ENCODE measurements at places on chromosomes 7 and 10.

GRCh38 chr10:132496360-132497062, 41.1 kb upstream of the INPP5A start:
- no peak for DNase-seq

DNA sequence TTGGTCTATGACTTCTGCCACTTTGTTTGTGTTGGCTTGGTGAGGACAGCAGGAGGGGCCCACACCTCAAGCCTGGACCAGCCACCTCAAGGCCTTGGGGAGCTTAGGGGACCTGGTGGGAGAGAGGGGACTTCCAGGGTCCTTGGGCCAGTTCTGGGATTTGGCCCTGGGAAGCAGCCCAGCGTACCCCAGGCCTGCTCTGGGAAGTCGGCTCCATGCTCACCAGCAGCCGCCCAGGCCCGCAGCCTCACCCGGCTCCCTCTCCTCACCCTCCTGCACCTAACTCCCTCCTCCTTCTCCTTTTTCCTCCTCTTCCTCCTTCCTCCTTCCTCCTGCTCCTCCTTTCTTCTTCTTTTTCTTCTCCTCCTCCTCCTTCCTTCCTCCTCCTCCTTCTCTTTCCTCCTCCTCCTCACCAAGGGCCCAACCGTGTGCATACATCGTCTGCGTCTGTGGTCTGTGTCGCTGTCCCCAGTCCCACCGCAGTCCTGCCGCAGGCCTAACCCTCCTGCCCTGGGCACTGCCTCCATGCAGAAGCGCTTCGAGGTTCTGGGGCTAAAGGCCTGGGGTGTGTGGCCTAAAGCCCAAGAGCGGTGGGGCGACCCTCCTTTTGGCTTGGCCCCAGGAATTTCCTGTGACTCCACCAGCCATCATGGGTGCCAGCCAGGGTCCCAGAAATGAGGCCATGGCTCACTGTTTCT, 5.3 kb downstream of the EN2 start:
- no peak for DNase-seq

DNA sequence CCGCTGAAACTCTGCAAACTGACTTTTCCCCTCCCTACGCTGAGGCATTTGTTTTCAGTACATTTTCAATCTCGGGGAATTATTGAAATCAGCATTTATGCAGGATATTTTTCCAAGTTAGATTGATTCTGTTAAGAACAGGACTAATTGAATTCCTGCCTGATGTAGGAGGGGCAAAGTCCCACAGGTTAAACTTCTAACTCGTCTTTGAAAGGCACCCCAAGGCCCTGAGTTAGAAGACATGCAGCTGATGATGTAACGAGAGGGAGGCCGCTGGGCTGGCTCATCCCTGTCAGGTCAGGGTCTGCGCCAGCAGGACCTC, 253.1 kb downstream of the CELF2 start:
- no peak for DNase-seq

DNA sequence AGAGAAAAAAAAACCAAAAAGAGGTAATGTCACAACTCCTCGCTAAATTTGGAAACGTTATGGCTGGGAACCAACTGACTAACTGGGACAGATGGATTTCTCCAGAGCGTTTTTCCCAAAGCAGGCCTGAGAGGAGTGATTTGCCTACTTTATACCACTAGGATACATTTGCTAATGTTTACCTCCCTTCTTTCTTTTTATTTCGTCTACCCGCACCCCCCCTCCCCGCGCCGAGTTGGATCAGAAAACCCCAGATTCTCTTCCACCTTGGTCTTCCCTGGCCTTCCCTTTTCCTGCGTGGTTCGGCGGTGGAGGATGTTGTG, 7.2 kb downstream of the CPA2 start:
- no peak for DNase-seq

- DNase-seq, result no peak
These were observed 9.1 kb downstream of the TTYH3 start for GRCh38 chr7:2640846-2641316.

GRCh38 chr10:16989826-16990293, 139.8 kb downstream of the CUBN start:
- DNase-seq, result no peak

DNA sequence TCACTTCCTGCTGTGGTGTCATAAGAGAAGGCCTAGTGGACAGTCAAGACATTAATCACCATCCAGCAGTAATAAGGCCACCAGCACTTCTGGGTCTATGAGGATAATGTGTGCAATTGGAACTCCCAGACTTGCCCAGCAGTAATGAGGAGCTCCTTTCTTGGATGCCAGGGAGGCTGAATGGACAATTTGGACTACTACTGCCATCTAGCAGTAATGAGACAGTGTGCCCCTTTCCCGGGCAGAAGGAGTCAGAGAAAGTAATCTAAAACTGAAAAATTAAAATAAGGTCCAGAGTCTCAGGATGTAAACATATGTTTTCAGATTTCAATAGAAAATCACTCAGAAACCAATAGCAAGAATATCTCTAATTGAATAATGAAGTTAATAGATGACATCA, 400.4 kb downstream of the CDC14C start:
- no peak for DNase-seq

- no peak for DNase-seq
These were observed 207.7 kb upstream of the TEX47 start for GRCh38 chr7:89002981-89003956.

- DNase-seq, result no peak
These were observed 114.0 kb downstream of the WDFY4 start for GRCh38 chr10:48798481-48799254.

- no peak for DNase-seq
These were observed 96.4 kb upstream of the AOAH start for GRCh38 chr7:36820527-36821170.

DNA sequence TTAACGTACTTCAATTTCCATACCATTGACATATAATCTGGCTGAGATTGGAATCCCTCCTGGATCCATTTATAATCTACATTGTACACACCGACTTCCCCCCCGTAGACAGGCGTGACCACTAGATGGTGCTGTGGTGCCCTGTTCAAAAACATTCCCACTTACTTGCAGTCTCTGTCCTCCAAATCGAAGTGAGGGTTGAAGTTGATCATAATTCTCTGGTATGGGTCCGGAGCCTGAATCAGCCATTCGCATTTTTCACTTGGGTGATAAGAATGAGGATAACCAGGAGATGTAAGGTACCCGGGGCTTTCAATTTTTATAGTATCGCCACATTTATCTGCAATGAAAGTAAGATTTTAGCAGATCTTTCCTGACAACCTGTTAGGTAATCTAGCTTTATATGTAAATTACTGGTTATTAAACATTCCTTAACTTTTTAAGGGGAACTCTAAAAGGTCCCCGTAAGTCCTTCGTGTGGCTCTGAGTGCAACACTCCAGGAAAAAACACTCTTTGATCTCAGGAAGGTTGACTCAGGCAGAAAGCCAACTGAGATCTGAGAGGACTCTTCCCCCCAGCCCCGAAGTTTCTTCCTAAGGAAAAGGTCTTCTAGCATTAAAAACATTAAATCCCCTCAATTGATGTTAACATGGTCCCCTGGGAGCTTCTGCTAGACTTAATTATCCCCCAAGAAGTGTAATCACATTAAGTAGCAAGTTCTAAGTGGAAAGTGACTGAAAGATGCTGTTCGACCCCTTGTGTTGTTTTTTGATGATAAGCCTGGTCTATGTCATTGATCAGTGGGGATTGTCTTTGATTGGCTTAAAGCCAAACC, 3.7 kb downstream of the NRP1 start:
- DNase-seq, result peak; percentile 77

DNA sequence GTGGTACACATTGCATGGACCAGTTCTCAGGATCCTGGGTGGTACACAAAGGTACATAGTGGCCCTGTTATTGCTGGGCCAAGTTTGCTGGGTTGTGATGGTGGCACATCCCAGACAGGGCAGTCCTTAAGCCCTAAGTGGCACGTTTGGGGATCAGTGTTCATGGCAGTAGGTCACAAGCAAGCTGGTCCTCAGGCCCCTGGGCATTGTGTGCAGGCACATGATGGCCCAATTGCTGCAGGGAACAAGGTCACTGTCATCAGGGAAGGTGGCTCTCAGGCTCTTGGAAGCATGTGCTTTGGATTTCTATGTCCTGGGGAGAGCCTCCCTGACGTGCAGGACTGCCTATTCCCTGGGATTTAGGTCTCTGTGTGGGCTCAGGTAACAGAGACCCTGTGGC, 412.3 kb upstream of the LRRTM3 start:
- DNase-seq, result no peak

DNA sequence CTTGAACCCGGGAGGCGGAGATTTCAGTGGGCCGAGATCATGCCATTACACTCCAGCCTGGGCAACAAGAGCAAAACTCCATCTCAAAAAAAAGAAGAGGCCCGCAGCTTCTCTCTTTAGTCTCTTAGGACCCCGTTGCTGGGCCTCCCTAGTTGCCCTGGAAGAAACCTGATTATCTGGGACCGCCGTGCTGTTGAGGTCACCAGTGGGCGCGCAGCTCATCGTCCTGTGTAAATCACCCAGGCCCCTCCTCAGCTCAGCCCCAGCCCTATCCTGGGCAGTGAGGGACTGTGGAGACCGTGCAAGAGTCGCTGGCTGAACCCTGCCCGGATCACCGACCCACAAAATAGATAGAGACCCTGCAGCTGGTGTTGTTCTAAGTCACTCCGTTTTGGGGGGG, 85.0 kb downstream of the UNCX start:
- no peak for DNase-seq

GRCh38 chr10:107671960-107672359, 507.5 kb upstream of the SORCS1 start:
- DNase-seq, result no peak

DNA sequence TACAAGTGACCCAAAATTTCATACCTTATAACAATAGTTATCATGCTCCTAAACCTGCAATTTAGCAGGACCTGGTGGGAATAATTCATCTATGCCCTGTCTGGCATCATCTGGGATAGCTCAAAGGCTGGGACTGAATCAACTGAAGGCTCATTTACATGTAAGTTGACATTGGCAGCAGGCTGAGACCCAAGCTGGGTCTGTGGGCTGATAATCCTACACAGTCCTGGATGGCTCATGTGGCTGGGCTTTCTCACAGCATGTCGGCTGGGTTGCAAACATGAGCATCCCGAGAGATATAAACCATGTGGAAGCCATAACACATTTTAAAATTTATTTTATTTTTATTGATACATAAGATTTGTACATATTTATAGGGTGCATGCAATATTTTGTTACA, 19.5 kb upstream of the ABCB5 start:
- no peak for DNase-seq

- DNase-seq, result no peak
These were observed 147.9 kb upstream of the FRMD4A start for GRCh38 chr10:14478604-14479003.

GRCh38 chr10:1440897-1441296, 296.4 kb downstream of the ADARB2 start:
- DNase-seq, result no peak

GRCh38 chr10:97071496-97071895, 114.3 kb downstream of the SLIT1 start:
- no peak for DNase-seq

GRCh38 chr10:66337211-66337610, 588.6 kb upstream of the LRRTM3 start:
- DNase-seq, result no peak

DNA sequence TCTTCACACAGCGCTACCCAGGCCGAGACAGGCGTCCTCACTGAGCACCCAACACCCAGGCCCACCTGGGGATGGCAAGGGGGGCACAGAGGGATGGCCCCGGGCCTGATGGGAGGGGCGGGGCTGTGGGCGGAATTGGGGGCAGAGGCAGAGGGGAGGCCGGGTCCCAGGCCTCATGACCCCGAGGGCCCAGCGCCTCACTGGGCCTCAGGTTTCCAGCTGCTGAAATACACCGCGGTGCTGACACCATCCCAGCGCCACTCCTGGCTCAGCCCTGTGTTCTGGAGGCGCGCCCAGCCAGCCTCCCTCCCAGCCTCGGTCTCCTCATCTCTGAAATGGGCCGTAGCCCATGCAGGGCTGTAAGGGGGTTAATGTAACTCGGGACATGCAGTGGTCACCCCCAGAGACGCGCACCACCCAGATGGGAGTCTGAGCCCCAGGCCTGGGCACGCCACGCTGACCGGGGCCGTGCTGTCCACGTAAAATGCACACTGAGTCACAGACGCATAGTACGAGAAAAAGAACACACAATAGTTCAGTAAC, 82.3 kb downstream of the UNCX start:
- DNase-seq, result no peak
